ENCODE measurements at places on chromosomes 7 and 10.
A peak's percentile ranks its signal among the peaks of the same experiment; 100 is the strongest.

DNA sequence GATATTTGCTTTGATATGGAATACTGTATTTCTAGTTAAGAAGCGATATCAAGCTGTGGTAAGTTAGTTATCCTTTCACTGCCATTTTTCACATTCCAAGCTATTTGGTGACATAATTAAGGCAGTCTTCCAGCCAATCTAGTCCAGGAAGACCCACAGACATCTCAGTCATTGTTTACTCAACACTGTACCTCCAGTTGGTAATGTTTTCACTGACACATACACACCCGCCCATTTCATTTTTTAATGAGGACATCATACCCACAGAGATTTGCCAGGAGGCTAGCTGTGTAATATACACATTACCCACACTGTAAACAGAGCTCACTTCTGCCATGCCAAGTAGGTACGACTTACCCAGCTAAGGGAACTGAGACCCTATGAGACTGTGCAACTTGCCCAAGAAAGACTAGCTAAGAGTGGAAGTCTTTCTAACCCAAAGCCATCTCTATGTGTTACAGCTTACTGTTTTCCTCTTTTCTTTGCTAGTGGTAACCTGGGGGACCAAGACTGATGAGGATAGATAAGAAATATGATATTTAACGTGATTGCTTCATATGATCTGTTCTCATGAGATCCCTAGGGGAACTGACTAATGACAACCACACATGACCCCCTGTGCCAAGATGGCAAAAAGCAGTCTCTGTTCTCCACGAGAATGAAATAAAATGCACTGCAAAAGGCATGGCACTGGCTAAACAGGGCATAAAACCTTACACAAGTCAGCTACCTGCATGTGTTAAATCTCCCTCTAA is 179.0 kb downstream of the DGKI start:
- no peak for DNase-seq

DNA sequence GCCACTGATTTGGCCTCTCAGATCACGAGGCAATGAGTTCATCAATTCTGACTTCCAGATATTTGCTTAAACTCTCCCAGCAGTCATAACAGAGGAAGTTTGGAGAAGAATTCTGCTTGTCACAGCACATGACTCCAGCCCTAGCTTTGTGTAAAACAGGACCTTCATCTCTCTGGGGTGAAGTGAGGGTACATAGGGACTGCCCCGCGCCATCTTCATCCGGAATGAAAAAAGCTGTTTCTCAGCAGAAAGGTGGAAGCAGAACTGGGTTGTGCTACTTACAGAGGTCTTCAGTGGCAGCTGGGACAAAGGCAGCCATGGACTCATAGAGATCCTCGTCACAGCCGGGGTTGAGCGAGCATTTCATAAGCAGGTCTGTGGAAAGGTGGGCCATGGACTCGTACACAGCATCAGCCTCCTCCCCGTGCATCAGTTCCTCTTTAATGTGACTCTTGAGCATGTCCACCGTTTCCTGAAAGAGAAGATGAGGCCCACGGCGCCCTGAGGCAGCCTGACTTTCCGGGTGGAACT is 58.4 kb upstream of the TM9SF3 start:
- DNase-seq, result no peak

GRCh38 chr10:61941202-61941681 is 39.7 kb downstream of the ARID5B start:
- DNase-seq, result no peak

DNA sequence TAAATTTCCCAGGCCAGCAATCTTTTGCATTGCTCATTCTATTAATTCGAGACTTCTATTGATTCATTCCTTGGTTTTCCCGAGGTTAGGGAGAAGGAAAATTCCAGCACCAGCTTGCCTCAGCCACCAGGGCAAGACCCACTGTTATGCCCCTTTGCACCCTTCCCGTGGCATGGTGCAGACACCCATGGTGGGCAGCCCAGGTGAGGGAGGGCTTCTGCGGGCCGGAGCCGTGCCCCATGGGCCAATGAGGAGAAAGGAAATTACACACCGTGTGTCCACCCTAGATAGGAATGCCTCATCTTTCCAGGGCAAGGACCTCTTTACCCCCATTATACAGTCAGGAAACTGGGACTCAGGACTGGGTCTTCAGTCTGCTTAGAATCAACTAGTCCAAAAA is 4.5 kb upstream of the GRID1 start:
- peak; percentile 38 for DNase-seq

DNA sequence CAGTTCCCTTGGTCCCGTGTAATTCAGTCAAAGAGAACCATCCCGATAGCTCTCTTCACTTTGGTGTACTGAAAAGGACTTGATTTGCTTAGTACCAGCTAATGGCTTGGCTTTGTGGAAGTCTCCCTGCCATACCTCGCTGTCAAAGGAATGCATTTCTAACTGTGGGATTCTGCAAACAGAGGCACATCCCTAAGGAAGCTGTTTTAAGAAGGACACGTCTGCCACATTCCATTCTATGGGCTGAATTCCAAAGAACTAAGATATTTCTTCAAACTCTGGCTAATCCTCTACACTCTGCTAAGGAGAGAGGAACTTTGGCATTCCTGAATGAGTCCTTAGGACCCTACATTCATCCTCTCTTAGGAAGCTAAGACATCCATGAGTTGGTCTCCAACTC is 327.9 kb downstream of the SFMBT2 start:
- DNase-seq, result no peak

DNA sequence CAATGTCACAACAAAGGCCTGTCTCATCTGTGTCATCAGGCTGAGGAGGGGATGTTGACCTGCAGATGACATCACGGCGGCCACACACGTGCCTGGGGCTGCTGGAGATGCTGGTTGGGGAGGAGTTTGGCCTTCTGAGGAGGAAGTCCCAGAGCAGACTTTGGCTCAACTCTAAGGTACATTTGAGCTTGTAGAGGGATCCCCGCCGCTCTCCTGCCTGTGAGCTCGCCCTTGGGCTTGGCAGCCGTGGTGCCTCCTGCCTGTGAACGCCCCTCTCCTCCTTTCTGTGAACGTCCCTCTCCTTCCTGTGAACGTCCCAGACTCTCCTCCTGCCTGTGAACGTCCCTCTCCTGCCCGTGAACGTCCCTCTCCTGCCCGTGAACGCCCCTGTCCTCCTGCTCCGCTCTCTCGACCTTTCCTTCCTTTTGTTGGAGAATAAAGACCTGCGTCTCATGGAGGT is 176.4 kb downstream of the DNAJB6 start:
- DNase-seq, result no peak

GRCh38 chr10:131726967-131727366 is 173.8 kb upstream of the PPP2R2D start:
- DNase-seq, result peak; percentile 75

GRCh38 chr10:124221356-124222317 is 128.2 kb upstream of the CHST15 start:
- DNase-seq, result no peak

DNA sequence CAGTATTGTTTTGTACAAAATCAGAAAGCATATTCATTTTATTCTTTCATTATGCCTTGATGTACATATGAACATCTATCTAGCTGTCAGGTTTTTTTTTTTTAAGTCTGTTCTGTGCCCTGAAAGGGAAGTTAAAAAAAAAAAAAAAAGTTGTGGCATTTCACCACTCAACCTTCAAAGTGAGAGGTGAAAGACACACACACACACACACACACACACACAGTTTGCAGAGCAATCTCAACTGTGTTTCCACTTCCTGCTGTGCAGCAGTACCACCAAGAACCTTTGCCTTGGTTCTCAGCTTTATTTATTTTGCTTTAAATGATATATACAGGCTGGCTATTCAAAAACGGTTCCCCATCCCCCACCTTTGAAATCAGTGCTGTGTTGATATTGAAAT is 955.6 kb downstream of the GATA3 start:
- DNase-seq, result no peak

- DNase-seq, result no peak
These were observed 101.4 kb downstream of the ITGB8 start for GRCh38 chr7:20432071-20432470.

DNA sequence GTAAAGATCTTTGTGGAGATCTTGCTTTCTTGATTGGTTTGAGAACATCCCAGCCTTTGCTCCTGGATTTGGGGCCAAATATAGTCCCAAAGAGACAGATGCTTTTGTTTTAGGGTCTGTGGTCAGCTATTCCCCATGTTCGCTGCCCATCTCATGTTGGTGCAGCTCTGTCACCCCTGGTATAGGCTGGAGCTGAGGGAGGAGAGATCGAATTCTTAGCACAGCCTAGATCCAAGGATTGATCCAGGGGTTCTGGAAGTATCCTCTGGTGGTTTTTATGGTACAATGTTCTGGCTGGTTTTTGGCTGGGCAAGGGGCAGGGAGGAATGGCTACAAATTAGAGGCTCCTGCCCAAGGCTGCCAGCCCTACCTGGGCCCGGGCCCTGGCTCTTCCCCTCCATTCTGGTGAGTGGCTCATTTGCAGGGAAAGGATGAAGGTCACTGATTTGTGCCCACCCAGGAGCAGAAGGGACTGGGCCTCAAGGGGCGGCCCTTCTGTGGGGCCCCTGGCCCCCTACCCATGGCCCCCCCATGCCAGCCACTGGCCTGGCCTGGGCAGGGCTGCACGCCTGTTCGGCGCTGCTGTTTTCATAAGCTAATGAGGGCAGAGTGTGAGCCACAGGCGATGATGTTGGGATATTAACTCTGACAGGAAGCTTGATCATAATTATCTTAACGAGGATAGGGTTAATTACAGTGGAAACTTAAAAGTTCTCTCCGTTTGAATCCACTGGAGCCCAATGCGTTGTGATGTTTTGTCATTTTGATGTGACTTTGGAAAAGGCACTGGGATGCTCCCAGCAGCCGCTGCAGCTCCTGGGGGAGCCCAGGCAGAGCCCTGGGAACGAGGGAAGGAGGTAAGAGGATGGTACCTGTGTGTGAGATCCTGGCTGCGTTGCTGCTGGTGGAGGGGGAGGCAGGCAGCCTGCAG is 600.6 kb downstream of the LRMDA start:
- no peak for DNase-seq

DNA sequence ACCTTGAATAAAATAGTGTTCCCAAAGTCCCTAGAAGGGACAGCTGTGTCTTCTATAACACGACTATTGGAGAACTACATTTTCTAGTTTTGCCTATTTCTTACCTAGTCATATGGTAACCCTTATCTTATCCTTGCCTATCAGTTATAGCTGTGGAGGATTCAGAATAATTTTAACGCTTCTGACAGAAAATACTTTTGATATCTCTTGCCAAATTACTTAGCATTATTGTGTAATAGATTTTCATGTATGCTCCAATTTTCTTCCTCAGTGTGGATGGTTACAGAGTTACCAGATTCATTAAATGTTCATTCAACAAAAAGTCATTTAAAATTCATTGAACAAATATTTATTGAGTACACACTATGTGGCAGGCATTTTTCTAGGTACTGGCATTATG is 34.6 kb upstream of the LSM8 start:
- no peak for DNase-seq

DNA sequence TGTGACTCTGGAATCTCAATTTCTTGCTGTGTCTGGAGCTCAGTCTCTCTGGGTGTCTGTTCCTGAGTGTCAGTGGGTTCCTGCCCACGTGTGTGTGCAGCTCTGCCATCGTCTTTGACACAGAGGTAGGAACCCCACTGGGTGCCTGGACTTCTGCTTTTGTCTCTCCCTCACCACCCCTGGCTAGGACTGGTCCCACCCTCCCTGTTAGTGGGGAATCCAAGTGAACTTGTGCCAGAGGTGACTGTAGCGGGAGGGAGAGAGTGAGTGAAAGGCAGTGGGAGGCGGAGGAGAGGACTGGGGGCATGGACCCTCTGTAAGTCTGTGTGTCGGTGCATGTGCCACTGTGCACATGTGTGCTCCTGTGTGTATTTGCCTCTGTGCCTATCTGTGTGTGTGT is 299.9 kb upstream of the ZMIZ1 start:
- peak; percentile 57 for DNase-seq

- no peak for DNase-seq
These were observed 307.7 kb downstream of the BICC1 start for GRCh38 chr10:58820386-58820785.

DNA sequence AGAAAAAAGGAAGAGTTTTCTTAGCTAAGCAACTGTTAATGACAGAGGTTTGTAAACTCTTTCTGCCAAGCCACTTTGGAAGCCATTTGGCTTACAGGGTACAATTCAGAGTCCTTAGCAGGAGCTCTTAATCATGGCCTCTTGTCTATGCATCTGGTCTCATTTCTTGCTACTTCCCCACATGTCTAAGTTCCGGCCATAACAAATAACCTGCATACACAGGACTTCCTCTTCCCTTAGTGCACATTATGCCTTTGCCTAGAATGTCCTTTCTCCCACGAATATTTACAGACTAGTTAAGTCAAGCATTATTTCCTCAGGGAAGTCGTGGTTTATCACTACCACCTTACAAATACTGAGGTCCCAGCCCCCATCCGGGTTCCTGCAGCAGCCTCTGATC is 8.6 kb upstream of the UPF2 start:
- DNase-seq, result no peak

DNA sequence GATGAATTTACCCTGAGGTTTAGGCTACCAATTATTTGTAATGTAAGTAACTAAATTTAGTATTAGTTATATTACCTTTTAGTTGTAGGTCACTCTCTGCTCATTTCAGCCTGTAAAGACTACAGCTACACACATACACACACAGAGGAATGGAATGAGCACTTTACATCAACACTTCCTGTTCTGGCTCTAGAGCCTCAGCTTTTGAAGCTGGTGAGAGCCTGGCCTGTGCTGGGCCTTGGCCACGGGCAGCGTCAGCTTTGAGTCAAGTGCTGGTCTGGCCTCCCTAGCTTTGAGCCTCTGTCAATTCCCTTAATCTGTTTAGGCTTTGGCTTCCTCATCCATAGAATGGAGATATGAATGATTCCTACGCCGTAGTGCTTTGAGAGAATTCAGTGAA is 141.7 kb downstream of the EGFR start:
- no peak for DNase-seq

GRCh38 chr7:45881759-45882464 is 6.4 kb upstream of the IGFBP1 start:
- no peak for DNase-seq

GRCh38 chr10:60346661-60347060 is 43.0 kb downstream of the ANK3 start:
- DNase-seq, result no peak

- DNase-seq, result peak; percentile 63
These were observed 164.3 kb downstream of the BTAF1 start for GRCh38 chr10:92087750-92088395.

- DNase-seq, result no peak
These were observed 134.3 kb downstream of the C10orf90 start for GRCh38 chr10:126536148-126536547.

GRCh38 chr7:66542528-66543269 is 86.0 kb upstream of the KCTD7 start:
- no peak for DNase-seq
